ENCODE measurements at places on chromosomes 4 and X.
A peak's percentile ranks its signal among the peaks of the same experiment; 100 is the strongest.

DNA sequence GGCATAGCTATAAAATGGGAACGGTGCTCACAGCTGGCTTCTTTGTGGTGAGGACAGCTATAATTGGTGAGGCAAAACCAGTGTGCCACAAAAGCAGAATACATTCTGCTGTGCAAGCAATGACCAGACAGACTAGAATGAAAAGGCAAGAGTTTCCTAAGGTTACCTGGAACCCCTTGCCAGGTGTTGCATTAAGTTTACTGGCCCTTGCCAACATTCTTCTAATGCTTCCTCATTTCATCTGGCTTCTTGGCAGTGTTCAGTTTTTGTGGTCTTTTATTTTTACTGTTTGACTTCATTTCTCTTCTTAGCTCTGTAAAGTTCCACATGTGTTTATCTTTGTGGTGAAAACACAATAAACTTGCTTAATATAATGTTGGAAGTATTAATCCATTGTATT lies 131.4 kb downstream of the PTTG2 start:
- DNase-seq, result no peak

- DNase-seq, result no peak
These were observed 80.4 kb downstream of the SHROOM2 start for GRCh38 chrX:9866633-9867032.

DNA sequence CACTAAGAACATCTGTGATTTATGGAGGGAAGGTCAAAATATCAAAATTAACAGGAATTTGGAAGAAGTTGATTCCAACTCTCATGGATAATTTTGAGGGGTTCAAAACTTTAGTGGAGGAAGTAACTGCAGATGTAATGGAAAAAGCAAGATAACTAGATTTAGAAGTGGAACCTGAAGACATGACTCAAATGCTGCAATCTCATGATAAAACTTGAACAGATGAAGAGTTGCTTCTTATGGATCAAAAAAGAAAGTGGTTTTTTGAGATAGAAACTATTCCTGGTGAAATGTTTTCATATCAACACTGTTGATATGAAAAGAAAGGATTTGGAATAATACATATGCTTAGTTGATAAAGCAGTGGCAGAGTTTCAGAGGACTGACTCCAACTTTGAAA lies 9.7 kb downstream of the TMPRSS11F start:
- no peak for DNase-seq

DNA sequence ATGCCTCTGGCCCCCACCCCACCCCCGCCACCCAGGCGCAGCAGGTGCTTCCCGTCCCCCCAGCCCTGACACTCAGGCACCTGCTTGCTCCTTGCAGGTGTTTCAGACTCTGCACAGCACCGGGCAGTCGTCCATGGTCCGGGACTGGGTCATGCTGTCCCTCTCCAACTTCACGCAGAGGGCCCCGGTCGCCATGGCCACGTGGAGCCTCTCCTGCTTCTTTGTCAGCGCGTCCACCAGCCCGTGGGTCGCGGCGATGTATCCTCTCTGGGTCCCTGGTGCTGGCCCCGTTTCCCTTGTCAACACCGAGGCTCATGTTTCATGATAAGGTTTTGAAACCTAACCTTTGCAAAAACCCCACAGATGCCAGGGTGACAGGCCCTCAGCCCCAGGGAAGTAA lies 10.2 kb upstream of the MSANTD1 start:
- DNase-seq, result peak; percentile 40

DNA sequence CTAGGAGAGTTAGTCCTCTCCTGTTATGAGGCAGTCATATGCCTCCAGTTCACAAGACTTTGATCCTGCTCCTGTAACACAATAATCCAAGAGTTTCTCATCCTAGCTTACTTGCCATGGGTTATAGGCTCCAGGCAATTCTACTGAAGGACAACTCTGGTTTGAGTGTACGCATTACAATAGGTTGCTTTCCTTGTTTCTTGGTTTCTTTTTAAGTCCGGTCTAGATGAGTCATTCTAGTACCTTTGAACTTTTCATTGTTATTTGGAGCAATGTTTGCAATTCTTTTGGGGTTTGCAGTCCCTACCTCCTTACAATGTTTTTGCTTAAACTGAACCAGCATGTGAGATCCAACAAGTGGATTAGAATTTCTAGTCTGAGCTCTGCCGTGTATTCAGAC lies 109.1 kb downstream of the ANAPC4 start:
- no peak for DNase-seq

DNA sequence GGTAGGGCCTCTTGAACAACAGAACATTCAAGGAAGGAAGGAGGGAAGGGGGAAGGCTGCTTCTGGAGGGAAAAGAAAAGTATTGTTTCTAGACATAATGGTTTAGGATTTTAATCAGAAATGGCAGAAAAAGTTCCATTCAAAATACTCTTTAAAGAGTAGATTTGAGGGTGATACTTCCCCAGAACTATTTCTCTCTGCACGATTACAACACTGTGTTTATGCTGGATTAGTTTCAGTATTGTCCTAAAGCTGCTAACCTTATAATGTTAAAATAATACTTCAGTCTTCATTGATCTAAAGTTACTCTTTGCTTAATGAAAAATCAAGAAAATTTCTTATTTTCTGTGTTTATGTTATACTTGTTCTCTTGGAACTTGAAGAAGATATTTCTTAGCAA lies 1026.3 kb upstream of the PABPC4L start:
- no peak for DNase-seq

GRCh38 chr4:183541010-183541751 lies 36.3 kb downstream of the ING2 start:
- peak; percentile 15 for DNase-seq

- no peak for DNase-seq
These were observed 191.8 kb downstream of the ADAM29 start for GRCh38 chr4:175109933-175110332.

- DNase-seq, result no peak
These were observed 8.9 kb upstream of the CDKL2 start for GRCh38 chr4:75639124-75639695.

DNA sequence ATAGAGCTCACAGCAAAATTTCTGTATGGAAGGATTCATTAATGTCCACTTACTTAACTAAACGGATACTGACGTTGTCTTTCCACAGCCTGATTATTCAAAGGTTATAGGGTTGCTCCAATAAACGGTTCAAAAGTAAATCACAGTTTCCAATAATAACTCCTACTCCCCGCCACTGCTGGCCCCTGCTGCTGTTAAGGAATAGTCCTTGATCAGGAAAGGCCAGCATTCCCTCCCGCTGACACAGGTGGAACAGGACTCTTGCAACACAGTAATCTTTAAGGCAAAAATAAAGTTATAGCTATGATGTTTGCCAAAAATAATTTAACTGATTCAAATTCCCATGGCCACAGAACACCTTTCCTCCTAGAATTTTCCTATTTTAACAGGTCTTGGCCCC lies 53.9 kb downstream of the FAT1 start:
- no peak for DNase-seq

DNA sequence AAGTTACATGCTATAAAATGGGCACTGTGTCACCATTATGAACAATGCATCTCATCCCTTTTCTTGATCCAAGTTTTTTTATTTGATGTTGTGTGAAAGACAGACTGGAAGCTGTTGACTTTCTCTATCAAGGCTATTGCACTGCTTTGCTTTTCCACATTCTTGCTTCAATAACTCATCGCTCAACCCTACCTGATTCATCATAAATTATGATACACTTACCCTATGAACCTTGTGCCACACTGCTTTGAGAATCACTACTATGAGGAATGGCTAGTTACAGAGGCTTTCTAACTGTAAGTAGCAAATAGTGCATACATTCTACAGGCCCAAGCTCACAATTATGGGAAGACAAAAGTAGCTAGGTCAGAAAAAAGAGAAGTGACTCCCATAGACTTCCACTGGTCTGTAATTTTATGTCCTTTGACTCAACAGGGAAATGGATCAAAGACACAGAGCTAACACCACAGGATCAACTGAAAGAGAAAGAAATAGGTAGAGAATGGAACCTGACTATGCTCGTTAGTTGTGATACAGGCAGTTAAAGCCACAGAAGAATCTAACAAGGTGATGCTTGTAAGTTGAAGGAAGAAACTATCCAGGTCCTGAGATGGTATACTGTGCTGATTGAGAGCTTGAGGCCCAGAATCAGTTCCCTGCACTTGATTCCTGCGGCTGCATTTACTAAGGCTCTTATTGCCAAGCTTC lies 163.5 kb downstream of the PPP3CA start:
- DNase-seq, result no peak

GRCh38 chr4:11194431-11194830 lies 234.3 kb downstream of the HS3ST1 start:
- no peak for DNase-seq

- DNase-seq, result no peak
These were observed 162.0 kb downstream of the RNF150 start for GRCh38 chr4:140971077-140971792.

DNA sequence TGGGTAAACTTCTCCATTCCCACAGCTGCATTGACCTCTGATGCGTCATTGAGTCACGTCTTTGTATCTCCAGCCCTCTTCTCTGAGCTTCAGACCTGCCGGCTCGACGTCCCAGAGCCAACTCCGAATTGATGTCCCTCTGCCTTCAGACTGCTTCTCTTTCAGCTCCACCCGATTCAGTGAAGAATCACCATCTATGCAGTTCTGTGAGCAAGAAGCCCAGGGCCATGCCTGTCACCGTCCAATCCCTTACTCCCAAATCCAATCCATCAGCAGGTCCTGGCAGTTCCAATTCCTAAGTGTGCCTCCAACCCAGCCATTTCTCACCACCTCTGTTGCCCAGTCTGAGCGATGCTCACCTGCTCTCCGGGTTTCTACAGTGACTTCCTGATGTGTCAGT lies 70.7 kb downstream of the ENPP6 start:
- no peak for DNase-seq

- DNase-seq, result no peak
These were observed 41.9 kb upstream of the SLC4A4 start for GRCh38 chr4:71296945-71297344.

DNA sequence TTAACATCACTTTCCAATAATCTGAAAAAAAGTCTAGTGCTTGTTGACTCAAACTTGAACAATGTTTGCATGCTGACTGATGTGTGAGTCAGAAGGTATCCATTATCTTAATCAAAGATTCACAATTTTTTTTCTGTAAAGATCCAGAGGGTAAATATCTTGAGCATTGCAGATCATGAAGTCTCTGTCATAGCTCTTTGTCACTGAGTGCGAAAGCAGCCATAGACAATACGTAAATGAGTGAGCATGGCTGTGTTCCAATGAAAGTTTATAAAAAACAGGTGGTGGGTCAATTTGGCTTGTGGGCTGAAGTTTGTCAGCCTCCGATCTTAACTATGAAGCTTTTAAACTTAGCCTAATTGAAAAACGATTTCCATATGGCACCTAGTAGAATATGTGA lies 37.7 kb downstream of the NHS start:
- DNase-seq, result no peak

- no peak for DNase-seq
These were observed 85.1 kb downstream of the SORBS2 start for GRCh38 chr4:185726931-185727330.

GRCh38 chr4:74328501-74328900 lies 20.2 kb downstream of the EPGN start:
- DNase-seq, result no peak

DNA sequence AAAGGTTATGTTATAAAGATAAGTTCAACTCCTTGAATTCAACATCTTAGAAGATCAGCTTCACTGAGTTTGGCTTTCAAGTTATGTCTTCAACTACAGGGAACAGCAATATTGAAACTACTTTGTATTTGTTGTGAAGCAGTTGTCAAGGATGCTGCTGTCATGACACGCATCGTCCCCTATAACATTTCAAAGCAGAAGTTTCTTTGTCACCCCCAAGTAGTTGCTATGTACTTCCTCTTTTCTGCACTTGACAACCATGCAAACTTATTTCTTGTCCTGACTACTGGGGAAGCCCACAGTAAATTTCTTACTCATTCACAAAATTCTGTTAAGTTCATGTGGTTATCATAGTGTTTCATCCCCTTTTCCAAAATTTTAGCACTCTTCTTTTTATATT lies 14.3 kb downstream of the ANTXR2 start:
- DNase-seq, result no peak

DNA sequence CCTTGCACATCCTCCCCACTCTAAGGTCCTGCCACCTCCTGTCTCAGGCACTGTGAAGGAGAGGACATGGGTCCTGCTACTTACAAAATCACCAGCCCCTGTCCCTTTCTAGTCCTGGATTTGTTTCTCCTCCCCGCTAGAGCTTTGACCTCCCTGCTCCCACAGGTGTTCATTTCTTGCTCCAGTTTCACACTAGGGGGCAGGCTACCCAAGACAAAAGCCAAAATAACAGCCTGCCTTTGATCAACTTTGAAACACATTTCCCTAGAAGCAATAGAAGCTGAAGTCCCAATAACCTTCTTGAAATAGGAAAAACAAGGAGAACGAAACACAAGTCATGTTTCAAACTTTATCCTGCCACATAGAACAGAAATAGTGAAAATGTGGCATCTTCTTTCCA lies 164.4 kb downstream of the QDPR start:
- DNase-seq, result peak; percentile 5

- DNase-seq, result no peak
These were observed 345.7 kb upstream of the FAT1 start for GRCh38 chr4:187069398-187069797.

- DNase-seq, result peak; percentile 32
These were observed 2.9 kb downstream of the UGT8 start for GRCh38 chr4:114601304-114602052.

- peak; percentile 64 for DNase-seq
These were observed 35.0 kb downstream of the FBXW7 start for GRCh38 chr4:152500800-152501434.

- no peak for DNase-seq
These were observed 74.4 kb downstream of the HTT start for GRCh38 chr4:3148926-3149325.

GRCh38 chr4:62601737-62602136 lies 1401.6 kb downstream of the ADGRL3 start:
- no peak for DNase-seq

DNA sequence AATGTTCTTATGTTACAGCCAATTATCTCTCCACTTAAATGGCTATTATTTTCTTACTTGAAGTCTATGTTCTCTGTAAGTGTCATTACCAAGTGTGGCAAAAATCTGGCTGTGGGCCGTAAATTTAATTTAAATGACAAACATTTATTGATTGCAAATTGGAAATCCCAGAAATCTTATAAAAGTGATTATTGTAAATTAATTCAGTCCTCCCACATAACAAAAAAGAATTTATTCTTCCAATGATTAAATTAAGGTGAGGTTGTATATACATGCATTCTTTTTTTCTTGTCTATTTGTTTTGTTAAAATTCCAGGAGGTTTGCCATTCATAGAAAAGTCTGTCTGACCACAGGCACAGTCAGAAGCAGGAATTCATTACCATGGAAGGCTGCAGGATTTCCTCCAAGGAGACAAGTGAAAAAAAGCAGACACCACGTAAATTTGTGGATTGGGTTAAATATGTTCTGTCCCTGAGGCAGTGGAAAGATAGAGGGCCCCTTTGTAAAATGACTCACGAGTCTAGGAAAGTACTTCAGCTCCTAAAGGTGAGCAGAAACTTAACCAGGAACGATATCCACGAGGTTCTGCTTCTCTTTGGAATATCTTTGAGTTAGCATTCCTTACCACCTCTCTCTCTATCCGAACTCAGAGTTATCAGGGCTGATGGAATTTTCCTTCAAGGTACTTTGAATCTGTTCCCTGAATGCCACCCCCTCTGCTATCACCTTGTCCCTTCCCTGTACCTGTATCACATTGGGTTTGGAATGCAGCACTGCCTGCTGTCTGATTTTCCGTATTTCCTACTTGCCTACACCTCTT lies 10.7 kb downstream of the PPARGC1A start:
- no peak for DNase-seq

- DNase-seq, result no peak
These were observed 24.2 kb downstream of the ARHGAP6 start for GRCh38 chrX:11641349-11642065.

GRCh38 chr4:139050446-139050845 lies 34.9 kb downstream of the NOCT start:
- DNase-seq, result no peak
